ENCODE measurements at places on chromosomes 3 and 15.

DNA sequence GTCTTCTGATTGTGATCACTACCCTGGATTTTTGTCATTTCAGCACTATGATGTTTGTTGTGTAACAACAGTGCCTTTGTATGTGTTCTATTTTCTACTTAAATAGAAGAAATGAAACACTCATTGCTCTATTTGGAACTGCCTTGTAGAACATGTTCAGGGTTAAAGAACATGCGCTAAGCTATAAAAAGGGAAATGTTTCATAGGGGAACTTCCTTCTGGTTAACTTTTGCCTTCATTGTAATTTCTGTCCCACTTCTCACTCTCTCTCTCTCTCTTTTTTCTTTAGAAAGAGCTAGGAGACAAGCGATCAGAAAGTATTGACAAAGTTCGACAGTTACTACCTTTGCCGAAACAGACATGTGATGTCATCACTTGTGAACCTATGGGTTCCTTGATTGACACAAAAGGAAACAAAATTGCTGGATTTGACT, at the start of gene P2RY12:
P2RY12 (minus strand) TSS at position 13 of the 434 bp plus-strand sequence. CDS start 45,908 bp downstream, outside the sequence.
- no peak for DNase-seq

GRCh38 chr3:20186600-20187004, 596 bp upstream of the SGO1 start:
- DNase-seq: no peak

DNA sequence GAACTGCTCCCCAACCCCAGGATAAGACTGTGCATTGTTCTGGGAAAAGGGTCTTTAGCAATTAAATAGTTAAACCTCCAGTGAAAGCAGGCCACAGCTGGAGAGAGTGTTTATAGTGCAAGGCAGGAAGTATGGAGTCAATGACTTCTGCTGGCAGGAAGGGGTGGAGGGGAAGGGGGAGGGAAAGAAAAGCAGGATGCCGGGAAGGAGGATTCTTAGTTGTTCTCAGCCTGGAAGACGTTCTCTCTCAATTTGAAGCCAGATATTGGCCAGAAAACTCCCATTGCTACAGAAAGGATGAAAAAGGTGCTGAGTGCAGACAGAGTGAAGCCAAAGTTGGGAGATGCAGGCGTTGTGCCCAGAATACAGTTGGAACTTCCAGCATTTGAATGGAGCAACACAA, 35.7 kb upstream of the ACTL6A start:
- DNase-seq: no peak

GRCh38 chr3:76643623-76644304, 396.1 kb upstream of the ROBO2 start:
- DNase-seq: no peak

GRCh38 chr3:28286595-28286994, 45.2 kb downstream of the CMC1 start:
- no peak for DNase-seq

GRCh38 chr15:43515741-43516140, 1.7 kb upstream of the MAP1A start:
- DNase-seq: no peak

DNA sequence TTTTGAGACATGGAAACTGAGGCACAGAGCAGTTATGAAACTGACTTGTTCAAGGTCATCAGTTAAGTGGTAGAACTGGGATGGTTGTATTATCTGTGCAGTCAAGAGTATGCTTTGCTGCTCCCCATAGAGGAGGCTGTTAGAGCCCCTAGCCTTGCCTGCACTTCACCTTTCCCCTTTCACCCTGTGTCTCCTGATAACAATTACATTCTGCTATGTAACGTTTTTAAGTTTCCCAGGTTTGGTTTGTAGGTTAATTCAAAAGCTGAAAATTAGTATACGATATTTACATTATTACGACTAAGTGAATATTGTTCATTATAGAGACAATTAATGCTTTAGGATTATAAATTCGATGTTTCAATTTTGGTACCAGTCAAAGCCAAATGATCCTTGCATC, 89.9 kb downstream of the ECT2 start:
- no peak for DNase-seq

- DNase-seq: no peak
Observed at GRCh38 chr3:42705058-42705767, 2.6 kb upstream of the HHATL start.

- no peak for DNase-seq
Observed at GRCh38 chr3:108861401-108861800, 38.8 kb downstream of the TRAT1 start.

DNA sequence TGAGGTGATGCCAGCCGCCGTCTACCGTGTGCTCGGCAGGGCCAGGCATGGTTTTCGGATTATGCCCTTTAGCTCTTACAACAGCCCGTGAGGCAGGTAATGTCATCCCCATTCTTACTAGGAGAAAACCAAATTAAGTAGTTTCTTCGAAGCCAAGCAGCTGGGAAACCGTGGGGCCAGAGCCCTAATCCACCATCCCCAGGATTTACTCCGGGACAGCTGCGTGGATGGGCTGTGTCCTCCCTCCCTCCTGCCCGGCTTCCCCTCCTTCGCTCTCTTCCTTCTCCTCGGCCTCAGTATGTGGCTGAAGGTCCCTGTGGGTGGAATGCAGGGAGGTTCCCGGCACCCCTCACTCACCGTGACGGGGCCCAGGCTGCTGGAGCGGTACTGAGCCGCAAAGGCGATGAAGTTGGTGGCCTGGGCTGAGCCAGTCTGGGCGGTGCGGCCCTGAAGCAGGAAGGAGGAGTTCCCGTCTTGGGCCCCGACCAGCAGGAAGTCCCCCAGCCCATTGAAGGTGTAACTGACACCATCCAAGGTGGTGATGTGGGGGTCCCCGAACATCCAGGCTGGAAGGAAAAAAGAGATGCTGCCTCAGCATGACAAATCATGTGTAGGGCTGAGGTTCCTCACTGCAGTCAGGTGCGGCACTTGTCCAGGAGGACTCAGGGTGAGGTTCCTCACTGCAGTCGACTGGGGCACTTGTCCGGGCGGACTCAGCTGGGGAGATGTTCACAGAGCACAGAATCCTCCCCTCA, 42.5 kb downstream of the MUC20 start:
- no peak for DNase-seq

DNA sequence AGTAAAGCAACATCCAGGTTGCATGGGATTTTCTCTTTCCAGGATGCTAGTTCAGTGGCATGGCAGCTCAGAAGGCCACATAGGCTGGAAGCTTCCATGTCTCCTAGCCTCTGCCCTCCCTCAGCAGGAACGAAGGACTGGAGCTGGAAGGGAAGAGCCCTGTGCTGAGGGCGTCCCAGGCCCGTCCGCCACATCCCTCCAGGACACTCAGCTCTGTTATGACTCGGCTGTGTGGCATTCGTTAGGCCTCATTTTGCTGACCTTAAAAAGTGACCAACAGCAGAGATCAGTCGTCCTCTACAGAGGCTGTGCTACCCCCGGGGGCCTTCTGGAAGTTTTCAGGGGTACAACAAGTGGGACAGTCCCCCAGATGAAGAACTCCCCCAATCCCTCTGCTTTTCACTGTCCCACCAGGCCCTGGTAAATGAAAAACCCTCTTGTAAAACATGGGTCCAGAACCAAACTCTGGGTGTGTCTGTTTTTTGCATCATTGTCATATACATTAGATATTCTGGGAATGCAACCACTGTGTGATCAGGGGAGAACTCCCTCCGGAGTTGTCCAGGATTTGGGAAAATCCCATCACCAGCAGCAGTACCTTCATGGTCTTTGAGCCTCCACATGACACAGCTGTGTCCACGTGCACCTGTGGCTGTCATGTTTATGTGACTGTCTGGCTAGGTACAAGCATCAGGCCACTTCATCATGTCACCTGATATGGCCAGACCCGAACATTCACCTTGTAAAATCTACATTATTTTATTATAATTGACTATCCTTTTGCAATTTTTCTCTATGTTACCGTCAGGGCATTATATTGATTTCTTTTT, 149.9 kb downstream of the OR4M2 start:
- no peak for DNase-seq

DNA sequence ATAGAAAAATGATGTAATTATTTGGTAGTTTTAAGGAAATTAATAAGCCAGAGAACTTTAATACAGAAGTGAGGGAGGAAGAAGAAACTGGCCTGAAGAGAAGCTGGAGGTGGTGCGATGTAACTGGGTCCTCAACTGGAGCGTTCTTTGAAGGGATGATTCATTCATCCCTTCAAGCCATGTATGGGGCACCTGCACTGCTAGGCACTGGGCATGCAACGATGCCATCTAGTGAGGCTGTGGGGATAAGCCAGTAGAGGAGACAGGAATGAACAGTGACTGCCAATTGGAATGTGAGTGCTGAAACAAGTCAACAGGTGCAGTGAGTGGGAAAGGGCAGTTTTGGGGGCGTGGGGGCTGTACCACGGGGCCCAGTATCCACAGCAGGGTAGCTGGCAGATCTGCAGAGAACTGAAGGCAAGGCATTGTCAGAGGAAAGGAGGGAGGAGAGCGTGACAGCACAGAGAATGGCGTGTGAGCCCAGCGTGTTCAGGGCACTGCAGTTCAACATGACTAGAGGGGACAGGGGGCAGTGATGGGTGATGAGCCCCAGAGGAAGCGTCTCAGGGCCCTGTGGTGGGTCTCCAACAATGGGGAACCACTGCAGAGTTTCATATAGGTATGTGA, 3.8 kb upstream of the KIF23 start:
- no peak for DNase-seq

DNA sequence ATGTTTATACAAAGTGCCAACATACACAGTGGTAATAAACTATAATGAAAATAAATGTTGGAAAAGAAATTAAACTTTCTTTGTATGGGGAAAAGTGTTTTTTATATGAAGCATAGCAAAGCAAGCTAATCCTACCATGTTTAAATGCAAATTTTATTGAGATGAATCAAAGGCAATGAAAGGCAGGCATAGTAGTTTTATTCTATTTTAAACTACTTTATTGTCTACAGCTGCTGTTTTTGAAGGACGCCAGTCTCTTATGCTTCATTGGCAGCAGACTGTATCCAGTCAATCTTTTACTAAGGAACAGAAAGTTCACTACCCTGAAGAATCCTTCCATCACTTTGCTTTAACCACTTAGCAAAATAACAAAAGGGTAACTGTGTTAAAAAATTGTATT, 761.0 kb downstream of the ROBO2 start:
- no peak for DNase-seq

GRCh38 chr15:70563561-70564095, 199.7 kb downstream of the UACA start:
- no peak for DNase-seq

- DNase-seq: no peak
Observed at GRCh38 chr3:122789585-122790273, 3.9 kb downstream of the HSPBAP1 start.

GRCh38 chr15:43943511-43943910, 116.7 kb downstream of the WDR76 start:
- DNase-seq: no peak

- no peak for DNase-seq
Observed at GRCh38 chr3:16510620-16511319, 2.7 kb downstream of the RFTN1 start.

- DNase-seq: no peak
Observed at GRCh38 chr3:29331456-29332194, 50.8 kb downstream of the RBMS3 start.

DNA sequence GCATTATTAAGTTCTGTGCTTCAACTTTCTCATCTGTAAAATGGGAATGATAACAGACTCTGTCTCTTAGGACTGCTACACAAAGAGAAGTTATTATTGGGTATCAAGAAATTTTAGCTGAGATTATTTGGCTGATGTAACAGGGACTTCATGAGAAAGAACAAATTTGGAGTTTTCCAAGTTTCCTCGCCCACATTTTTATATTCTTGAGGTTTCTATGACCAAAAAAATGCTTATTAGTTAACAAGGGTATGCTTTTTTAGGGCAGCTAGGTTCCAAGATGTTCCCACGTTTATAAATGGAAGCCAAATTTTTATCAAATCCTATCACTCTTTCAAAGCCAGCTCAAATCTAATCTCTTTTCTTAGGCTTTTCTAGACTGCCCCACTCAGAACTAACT, 50.6 kb upstream of the C3orf80 start:
- DNase-seq: no peak

GRCh38 chr3:42129014-42129953, 38.1 kb downstream of the TRAK1 start:
- DNase-seq: no peak

- DNase-seq: no peak
Observed at GRCh38 chr3:65177960-65178376, 490.2 kb upstream of the ADAMTS9 start.

DNA sequence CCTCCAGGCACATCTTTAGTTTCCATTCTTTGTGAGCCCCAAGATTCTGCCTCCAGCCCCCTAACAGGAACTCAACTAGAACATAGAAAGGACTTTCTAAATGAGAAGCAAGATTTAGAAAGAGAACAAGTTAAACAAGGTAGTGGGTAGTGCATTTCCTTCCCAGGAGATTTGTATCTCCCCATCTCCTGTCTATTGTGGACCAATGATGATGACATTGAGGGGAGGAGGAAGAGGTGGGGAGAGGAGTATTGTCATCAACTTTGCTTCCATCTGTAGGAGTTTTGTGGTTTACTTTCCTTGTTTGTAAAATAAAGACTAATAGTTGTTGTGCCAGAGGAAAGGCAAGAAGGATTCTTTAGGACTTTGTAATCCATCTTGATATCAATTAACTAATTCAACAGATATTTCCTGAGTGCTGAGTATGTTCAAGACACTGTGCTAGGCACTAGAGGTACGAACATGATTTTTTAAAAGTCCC, 235.3 kb upstream of the ROPN1 start:
- no peak for DNase-seq

GRCh38 chr3:157368171-157368570, 68.5 kb upstream of the PTX3 start:
- no peak for DNase-seq

DNA sequence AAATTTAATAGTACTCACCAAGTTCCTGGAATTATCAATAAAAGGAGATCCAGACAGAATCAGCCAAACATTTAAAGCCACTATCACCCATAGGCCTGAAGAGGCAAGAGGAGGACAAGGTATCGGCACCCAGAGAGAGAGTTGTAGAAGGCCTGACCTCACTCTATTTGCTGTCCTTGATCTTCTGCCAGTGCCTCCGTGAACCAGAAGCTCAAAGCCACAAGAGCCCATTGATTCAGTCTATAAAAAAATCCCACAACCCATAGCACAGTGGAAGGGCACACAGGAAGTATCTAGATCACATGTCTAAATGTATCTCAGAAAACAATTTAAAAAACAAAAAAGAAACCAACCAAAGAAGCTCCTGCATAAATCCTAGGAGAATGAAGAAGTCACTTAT, 68.6 kb upstream of the FAM174B start:
- no peak for DNase-seq

DNA sequence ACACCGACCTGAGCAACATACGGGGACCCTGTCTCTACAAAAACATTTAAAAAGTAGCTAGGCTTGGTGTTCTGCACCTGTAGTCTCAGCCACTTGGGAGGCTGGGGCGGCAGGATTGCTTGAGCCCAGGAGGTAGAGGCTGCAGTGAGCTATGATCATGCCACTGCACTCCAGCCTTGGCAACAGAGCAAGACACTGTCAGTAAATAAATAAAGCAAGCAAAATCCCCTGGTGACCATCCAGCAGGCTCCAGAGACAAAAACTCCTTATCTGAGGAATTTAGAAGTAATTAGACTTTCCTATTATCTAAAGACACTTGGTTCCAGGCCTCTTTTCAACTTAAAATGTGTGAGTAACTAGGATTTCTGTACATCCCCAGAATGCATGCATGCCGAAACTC, 29.5 kb upstream of the ZNF774 start:
- no peak for DNase-seq

- no peak for DNase-seq
Observed at GRCh38 chr3:48301800-48302166, 31.7 kb downstream of the SPINK8 start.

GRCh38 chr3:40847551-40847992, 322.8 kb downstream of the ZNF621 start:
- DNase-seq: no peak
